ENCODE measurements at places on chromosomes 13 and 19.

- no peak for DNase-seq
Measured at GRCh38 chr19:29400917-29401711, 124.7 kb upstream of the VSTM2B start.

GRCh38 chr19:1008268-1009040 lies 8.2 kb downstream of the GRIN3B start:
- no peak for DNase-seq

DNA sequence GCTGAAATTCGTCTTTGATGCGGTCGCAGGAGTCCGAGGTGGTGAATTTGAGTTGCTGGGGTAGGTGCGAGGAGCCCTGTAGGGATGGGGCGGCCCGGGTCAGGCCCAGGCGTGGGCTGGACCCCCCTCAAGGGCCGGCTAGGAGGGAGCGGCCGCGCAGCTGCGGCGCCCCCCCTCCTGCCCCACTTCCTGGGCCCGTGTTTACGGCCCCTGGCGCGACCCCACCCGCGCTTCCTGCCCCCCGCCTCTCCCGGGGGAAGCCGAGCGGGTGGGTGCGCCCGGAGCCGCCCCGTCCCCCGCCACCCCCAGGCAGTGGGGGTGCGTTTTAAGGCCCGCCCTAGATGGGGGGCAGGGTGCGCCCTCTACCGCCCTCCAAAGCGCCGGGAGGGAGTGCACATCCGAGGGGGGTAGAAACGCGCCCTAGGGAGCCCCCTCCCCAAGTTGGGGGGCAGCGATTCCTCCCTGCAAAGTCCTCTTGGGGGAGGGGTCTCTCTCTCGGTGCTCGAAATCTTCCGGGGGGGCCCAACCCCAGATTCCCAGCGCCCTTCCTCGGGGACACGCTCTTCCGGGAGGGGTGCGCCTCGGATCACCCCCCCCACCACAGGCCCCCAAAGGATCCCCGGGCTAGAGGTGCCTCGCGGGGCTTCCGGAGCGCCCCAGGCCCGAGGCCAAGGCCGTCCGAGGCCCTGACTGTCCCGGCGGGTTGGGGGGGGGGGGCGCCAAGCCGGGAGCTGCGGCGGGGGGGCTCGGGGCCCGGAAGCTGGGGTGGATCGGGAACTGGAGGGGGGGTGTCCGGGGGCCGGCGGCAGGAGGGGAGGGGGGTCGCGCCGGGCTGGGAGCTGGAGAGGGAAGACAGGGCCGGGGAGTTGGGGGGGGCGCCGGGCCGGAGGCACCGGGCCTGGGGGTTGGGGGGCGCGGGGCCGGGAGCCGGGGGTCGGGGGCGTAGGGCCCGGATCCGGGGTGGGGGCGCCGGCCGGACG lies 823 bp downstream of the TLE5 start:
- no peak for DNase-seq

DNA sequence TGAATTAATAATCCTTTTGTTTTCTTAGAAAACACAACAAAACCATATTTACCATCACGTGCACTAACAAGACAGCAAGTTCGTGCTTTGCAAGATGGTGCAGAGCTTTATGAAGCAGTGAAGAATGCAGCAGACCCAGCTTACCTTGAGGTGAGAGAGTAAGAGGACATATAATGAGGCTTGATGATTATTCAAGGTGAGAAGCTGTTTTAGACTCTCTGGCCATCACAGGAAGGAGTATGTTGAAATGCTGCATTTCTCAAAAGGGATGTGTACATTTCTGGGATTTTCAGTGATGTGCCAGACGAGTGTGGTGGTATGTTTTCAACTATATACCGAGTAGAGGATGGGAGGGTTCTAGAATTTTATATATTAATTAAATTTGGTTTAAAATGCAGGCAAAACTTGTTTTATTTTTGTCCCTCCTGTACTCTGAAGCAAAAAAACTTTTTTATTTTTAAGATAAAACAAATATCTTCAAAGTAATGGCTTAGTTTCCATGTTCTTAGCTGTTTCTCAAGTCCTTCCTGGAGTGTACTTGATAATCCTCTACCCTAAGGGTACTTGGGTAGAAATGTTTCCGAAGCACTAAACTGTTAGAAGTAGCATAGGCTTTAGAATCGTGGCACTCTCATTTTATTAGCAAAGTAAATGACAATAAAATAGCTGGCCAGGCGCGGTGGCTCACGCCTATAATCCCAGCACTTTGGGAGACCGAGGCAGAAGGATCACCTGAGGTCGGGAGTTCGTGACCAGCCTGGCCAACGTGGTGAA lies 51.1 kb downstream of the N4BP2L1 start:
- no peak for DNase-seq
